ENCODE measurements at places on chromosomes 1 and 21.

GRCh38 chr1:37519613-37520012 lies 5.0 kb upstream of the MEAF6 start:
- no peak for DNase-seq

DNA sequence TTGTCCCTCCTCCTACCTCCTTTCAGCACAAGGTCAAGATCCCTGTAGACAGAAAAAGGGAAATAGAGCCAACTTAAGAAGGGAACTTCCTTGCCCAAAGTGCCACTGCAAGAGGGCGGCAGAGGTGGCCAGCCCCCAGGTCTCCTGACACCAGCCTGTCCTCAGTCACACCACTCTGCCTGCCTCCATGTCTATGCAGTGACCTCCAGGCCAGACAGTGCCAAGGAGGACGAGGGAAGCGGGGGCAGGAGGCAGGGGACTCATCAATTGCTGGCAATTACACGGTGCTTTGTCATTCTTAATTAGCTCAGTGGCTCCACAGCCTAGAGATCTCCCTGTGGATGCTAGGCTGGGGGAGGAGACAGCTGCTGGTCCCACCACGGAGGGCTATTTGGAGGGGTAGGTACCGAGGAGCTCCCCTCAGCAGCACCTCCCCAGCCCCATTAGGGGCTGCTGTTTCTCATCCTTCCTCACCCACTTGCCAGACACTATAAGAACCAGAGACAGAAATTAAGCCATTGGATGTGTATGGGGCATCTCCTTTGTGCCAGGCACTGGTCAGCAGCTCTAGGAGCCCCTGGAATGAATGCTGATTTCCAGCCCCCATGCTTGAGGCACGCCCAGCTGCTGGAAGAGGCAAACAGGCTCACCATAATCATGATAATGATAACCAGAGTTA lies 6.1 kb upstream of the LDLRAP1 start:
- DNase-seq = no peak

DNA sequence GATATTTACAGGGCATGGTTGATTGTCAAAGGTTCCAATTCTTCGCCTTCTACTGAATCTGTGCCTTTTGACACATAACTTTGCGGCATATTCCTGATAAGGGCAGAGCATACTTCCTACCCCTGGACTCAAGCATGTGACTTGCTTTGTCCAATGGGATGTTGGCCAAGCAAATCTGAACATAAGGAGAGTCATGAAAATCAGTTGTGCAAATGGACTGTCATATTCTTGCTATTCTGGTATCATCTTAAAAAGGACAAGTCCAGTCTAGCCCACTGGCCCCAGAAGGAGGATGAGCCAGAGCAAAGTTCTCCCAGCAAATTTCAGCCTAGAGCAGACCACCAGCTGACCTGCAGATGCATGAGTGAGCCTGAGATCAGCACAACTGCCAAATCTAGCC lies 41.0 kb upstream of the MUTYH start:
- no peak for DNase-seq

GRCh38 chr1:6601923-6602668 lies 573 bp downstream of the KLHL21 start:
- DNase-seq = no peak

- DNase-seq = no peak
Measured at GRCh38 chr1:52814465-52814864, 28.1 kb upstream of the ZYG11A start.

- no peak for DNase-seq
Measured at GRCh38 chr21:18810136-18810535, 406.6 kb upstream of the TMPRSS15 start.

- no peak for DNase-seq
Measured at GRCh38 chr1:82464362-82465001, 663.7 kb downstream of the ADGRL2 start.

GRCh38 chr1:99520121-99520520 lies 125.8 kb upstream of the PALMD start:
- no peak for DNase-seq

DNA sequence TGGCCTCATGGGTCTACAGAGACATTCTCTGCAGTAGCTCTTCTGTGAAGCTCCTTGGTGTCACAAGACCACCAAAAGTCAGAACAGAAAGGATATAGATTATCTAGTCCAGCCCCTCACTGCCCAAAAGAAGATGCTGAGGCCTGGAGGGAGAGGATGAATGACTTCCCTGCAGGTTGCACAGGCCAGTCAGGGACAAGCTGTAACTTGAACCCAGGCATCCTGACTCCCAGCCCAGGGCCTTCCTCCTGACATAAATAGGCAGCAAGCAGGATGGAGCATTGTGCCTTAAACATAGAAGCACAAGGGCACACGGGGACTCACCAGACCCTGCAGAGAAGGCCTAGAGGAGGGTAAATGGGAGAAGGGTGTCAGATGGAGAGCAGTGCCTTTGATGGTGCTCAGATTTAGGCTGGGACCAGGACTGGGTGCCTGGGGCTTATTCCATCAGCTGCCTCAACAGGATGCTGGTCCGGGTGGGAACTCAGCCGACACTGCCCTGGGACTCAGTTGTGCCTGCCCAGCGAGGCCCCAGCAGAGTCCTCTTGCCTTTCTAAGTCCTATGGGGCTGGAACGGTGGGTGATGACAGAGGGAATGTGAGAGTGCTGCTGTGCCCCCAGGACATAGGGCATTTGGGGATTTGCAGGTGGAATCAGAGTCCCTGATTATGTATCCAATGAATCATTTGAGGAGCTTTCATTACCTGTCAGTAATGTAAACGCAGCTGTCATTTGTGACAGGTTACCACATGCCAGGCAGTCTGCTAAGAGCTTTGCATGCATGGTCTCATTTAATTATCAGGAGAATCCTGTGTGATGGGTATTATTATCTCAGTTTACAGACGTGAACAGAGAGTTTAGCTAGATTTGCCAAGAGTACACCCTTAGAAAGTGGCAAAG lies 13.2 kb downstream of the S100A7A start:
- no peak for DNase-seq

DNA sequence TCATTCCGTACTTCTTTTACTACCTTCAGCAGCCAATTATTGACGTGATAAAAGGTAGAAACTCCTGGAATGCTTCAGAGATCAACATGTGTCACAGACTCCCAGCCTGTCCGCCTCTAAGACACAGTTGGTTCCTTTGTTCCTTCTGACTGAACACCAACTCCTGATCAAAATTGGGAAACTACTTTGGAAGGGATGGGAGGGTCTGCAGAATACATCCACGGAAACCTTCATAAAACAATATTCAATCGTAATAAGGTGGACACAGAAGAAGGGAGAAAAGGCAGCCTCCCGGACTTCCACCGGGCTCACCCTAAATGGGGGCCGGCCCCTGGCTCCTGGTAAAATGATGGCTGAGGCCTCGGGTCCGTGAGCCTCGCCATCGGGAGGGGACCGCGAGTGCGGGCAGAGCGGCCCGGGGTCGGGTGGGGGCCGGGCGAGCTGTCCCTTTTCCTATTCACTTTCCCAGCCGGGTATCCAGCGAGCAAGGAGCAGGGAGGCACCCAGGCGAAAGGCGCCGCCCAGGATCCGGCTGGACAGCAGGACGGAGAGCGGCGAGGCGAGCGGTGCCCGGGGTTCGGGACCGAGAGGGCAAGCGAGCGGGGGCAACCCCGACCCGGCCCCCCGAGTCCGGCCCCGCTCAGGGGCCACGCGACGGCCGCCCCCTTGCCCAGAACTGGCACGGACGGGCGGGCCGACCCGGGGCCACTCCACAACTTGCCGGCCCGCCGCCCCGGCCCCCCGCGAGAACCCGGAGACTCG lies 805 bp downstream of the NRIP1 start:
- DNase-seq = no peak

- DNase-seq = no peak
Measured at GRCh38 chr1:42037586-42037985, 115.6 kb upstream of the GUCA2B start.

- DNase-seq = no peak
Measured at GRCh38 chr1:32767641-32768040, 49.5 kb downstream of the YARS1 start.

DNA sequence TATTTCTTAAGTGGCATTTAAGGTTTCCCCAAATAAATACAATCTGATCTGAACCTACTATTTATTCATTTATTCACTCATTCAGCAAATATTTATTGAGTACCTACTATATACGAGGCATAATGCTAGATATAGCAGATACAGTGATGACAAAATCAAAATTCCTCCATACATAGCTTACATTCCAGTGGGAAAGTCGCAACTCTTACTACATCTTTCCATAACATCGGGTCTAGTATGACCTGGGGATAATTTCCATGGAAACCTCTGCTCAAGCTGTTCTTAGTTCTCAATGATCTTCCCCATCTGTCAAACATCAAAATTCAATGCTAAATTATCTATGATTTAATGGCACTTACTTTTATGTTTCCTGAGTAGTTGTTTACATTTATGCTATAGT lies 70.8 kb upstream of the PRKACB start:
- no peak for DNase-seq

GRCh38 chr1:25813071-25813733 lies 6.6 kb upstream of the MTFR1L start:
- no peak for DNase-seq

GRCh38 chr1:53259932-53260331 lies 21.6 kb upstream of the MAGOH start:
- no peak for DNase-seq

GRCh38 chr1:161501234-161501633 lies 4.0 kb upstream of the FCGR2A start:
- DNase-seq = no peak

- DNase-seq = no peak
Measured at GRCh38 chr1:9332513-9333143, 39.9 kb downstream of the SPSB1 start.

- DNase-seq = no peak
Measured at GRCh38 chr1:15094056-15094455, 59.5 kb upstream of the TMEM51 start.

- no peak for DNase-seq
Measured at GRCh38 chr1:151325231-151325630, 2.0 kb downstream of the PI4KB start.

DNA sequence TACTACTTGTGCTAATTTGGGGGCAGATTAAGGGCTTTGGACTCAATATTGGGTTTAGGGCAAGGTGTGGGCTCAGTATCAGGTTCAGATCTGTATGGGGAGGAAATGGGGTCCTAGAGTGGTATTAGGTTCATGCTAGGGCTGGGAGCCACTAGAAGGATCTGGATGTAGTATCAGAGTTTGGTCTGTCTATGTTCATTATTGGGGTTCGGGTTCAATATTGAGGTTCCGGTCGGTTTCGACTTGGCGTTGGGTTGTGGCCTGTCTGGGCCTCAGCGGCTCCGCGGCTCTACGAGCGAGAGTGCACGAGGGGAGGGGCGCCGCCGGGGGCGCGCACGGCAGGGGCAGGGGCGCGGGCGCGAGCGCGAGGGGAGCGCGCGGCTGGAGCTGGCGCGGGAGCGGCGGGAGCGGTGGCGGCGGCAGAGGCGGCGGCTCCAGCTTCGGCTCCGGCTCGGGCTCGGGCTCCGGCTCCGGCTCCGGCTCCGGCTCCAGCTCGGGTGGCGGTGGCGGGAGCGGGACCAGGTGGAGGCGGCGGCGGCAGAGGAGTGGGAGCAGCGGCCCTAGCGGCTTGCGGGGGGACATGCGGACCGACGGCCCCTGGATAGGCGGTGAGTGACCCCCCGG lies at the start of gene PTPRF:
Gene PTPRF, plus strand, starts transcription at position 401 of the 624 bp plus-strand sequence. CDS start 14,193 bp downstream, outside the sequence.
- no peak for DNase-seq

- no peak for DNase-seq
Measured at GRCh38 chr1:21220815-21221214, 44.1 kb upstream of the EIF4G3 start.

DNA sequence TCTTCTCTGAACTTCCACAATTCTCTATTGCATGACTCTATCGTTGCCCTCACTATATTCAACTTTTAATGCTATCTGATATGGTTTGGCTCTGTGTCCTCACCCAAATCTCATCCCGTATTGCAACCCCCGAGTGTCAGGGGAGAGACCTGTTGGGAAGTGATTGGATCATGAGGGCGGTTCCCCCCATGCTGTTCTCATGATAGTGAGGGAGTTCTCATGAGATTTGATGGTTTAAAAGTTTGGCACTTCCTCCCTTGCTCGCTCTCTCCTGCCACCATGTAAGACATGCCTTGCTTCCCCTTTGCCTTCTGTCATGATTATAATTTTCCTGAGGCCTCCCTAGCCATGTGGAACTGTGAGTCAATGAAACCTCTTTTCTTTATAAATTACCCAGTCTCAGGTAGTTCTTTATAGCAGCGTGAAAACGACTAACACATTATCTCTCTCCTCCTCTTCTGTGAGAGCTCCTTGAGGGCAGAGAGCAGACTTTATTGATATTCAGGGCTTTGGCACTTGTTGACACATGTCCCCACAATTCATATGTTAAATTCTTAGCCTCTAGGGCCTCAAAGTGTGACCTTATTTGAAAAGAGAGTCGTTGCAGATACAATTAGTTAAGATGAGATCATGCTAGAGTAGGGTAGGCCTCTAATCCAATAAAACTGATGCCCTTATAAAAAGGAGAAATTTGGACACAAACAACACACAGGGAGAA lies 52.1 kb downstream of the ADCY10 start:
- no peak for DNase-seq

GRCh38 chr1:191876631-191877030 lies 281.6 kb upstream of the RGS18 start:
- no peak for DNase-seq

DNA sequence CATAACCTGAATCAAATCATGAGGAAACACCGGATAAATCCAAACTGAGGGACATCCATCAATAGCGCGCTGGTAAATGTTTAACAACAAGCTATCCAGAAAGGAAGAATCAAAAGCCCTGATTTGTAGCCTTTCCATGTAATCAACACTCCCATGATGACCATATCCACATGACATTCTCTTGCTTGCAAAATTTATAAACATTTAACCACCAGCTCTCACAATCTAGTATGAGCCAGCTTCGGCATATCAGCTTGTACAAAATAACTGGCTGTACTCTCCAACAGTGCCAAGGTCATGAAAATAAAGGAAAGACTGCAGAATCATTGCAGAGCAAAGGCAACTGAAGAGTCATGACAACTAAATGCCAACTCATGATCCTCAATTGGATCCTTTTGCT lies 15.7 kb downstream of the HSD11B1 start:
- no peak for DNase-seq

DNA sequence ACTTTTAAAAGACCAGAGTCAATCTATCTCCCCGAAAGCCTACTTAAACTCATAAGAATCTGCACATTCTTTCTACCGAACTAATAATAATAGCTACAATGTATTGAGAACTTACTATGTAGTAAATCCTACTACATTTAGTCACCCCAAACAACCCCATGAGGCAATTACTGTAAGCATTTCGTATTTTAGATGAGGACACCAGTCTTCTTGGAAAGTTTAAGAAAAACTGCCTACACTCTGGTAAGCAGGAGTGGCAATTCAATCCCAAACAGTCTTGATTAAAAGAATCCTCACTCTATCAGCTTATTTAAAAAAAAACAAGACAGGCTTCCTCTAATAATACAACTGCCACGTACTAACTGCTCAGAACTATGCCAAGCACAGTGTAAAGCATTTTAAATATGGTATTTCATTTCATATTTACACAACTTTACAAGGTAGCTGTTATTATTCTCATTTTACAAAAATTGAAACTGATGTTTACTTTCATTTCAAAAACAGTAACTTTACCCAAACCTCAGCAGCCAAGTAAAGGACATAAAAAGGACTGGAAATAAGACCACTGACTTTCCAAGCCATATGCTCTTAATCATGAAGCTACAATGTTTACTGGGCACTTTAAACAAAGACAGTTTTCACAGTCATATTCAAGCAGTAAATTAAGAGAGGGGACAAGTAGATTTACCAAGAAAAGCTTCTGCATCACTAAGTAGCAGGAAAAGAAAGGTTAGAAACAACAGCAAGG lies 13.9 kb downstream of the ARID4B start:
- no peak for DNase-seq

- no peak for DNase-seq
Measured at GRCh38 chr1:204289280-204289679, 70.4 kb downstream of the PLEKHA6 start.

Measured in stimulated activated CD8-positive, alpha-beta memory T cell treated with anti-CD3 and anti-CD28 coated beads, Interleukin-12 subunit alpha, Interleukin-12 subunit beta, amount 100 ng/mL, for 1 hour (primary cell).